DMS 273 treated with DMSO at 0.1 percent for 48 hours (cell line): ENCODE measurements at places on chromosomes 11 and 22.

DNA sequence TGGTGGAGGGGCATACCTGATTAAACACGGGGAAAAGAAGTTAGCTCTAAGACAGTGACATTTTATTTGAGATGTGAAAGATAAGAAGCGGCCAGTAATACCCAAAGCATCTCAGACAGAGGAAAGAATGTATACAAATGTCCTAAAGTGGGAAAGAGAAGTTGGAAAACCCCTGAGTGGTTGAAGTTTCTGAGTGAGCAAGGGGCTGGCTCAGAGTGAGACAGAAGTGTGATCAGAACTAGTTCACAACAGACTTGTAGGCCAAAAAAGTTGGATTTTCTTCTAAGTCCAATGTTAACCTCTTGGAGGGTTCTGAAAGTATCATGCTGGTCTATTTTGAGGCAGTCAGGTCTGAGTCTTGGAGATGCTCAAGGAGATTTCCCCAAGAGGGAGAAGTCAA, 608.7 kb downstream of the SOX6 start:
- DNase-seq: no peak

GRCh38 chr11:68008381-68009337, 1.5 kb upstream of the ALDH3B1 start:
- DNase-seq: no peak

- no peak for DNase-seq
These were observed 33.8 kb downstream of the ADAMTS8 start for GRCh38 chr11:130394615-130395014.

DNA sequence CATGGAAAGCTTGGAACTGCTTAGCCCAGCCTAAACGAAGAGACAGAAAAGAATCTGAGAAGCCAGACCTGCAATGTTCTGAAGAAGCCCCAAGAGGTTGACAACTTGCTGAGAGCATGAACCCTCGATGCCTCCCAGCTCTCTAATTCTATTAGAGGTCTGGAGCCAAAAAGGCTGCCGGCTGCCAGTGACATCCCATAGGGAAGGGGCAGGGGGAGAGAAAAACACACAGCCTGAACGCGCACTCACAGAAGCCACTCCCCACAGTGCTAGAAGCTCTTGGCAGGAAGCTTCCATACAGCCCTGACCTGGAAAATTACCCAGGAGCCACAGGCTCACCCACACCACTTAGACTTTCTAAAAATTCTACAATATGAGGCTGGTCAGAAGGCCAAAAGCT, 18.3 kb downstream of the POLDIP3 start:
- no peak for DNase-seq

DNA sequence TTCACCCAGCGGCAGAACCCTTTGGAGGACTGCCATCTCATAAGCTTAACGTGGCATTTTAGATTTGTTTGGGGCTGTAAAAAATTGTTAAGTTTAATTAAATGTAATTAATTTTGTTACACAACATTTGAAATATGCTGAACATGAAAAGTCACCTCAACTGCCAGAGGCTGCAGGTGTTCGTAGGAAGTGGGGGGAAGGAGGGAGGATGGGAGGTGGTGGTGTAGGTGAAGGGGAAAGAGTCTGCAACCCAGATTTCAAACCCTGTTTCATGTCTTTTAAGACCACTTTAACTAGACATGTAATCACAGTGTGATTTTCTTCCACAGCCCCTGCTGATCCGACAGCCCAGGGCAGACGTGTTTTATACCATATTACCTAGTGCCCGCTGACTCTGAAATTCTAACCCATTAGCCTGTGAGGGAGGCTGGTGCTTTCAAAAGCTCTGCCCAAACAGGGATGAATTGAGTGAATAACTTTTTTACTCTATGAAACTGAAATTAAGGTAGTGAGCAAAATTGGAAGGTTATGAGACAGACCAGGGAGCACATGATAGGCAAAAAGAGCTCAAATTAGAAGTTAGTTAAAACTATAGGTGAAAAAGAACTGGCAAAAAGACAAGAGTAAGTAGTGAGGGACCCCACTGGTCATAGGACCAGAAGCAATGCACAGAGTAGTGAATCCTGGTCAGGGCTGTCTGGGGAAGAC, 279.8 kb downstream of the DDX10 start:
- no peak for DNase-seq

DNA sequence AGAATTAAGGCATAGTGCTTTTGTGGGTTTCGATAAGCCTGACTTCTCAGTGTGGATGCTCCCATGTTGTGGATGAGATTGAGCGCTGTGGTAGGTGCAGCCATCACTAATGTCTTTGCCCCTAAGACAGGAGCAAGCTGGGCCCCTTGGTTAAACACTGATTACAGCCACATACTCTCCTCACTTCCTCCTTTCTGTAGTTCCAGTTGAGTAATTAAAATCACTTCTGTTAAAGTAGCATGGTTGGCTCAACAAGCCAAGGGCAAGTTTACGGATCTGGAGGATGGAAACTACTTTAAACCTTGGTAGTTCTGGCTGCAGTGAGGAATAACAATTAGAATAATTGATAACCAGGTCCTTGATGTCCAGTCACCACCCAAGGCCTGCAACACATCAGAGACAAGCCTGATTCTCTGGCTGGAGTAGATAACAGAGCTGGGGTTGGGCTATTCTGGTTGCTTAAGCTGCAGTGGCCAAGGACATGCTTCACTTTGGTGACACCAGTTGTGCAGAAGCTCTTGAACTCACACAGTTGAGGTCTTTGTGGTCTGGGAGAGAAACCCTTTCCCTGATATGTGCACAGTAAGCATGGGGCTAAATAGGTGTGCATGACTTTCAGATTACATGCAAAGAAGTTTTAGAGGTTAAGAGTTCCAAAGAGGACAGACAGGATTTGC, 81.3 kb downstream of the KIRREL3 start:
- DNase-seq: no peak

GRCh38 chr11:2779981-2780849, 80.4 kb upstream of the KCNQ1OT1 start:
- DNase-seq: no peak

DNA sequence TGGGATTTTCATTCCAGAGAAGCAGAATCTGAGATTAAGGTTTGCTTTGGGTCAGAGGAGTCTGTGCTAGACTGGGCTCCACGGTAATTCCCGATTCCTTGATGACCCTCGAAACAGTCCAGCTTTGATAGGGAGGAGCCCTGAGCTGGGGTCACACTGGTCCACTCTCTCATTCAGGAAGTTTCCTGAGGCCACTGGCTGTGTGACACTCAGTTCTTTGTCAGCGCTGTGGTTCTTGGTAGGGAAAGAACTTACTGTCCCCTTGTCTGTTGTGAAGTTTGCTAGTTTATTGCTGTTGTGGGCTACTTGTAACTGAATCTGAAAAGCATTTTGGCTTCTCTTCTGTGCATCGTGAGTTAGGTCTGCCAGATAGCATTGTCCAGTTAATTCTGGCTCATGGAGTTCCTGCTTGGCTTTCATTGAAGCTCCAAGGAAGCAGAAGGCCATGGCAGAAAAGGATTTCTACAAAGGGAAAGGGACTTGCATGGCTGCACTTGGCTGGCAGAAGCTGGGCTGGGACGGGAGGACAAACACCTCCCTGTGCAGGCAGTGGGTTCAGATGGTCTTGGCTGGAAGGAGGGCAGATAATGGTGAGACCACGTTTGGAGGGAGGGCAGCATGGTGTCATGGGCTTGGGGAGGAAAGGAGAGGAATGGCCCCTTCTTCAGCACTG, 23.3 kb downstream of the BCR start:
- no peak for DNase-seq
